ENCODE measurements at places on chromosomes 13 and 19. TPM values are rescaled to one million over a fixed set of nuclear protein-coding genes. Genes with fewer than 3 reads are reported as not detected.

The PEG3 gene
- total RNA-seq: 1.6 TPM

The PRTN3 gene
- total RNA-seq: not detected

The PSG3 gene
- total RNA-seq: not detected

The EBI3 gene
- 0.60 TPM for total RNA-seq

The FAM83E gene
- total RNA-seq: 0.65 TPM
